ENCODE measurements at places on chromosomes 7 and 10.

DNA sequence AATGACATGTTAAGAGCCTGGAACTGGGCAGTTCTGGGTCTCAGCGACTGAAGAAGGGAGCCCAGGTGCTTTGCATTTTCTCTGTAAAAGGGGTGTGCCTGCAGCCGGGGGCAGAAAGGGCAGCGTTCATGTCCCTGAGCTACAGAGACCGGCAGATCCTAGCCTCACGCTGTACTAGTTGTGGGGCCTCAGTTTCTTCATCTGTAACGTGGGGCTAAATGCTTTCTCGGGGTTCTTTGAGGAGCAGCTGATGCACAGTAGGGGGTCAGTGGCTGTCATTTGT is 79.6 kb downstream of the NEURL1 start:
- DNase-seq = no peak

GRCh38 chr10:73758704-73759511 is 14.7 kb downstream of the SEC24C start:
- DNase-seq = no peak

GRCh38 chr7:113752289-113752688 is 166.5 kb downstream of the PPP1R3A start:
- no peak for DNase-seq

GRCh38 chr7:503575-504111 is 16.0 kb downstream of the PDGFA start:
- no peak for DNase-seq

DNA sequence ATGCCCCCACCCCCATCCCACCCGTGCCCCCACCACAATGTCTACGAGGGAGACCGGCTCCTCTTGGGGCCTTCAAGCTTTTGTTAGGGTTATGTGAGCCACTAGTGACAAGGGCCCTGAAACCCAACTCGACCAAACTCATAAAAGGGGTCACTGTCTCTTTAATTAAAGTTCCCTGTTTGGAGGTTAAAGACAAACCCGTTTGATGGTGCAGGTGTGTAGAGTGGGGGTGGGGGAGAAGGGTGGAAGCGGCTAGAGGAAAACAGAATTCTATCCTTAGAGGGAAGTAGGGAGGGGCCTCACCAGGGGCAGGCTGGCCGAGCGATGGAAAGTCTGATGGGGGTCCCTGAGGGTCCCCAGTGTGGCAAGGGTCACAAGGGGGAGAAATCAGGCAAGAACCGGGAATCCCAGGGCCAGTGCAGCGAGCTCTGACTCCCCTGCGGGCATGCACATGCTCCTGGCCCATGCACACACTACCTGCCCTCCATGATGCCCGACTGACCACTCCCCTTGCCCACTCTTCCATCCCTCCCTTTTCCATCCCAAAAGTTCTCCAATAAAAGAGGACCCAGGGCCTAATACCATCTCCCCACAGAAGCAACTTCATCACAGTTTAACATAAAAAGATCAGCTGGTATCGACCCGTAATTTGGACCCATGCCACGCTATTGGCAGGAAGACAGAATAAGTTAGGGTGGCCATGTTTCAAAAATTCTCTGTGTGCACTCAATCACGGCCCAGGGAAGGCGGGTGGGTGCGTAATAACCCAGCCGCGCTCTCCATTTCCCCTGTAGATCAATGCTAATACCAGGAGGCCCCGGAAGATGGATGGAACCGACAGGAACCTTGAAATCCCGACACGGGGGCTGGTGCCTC is 35.9 kb upstream of the SLF2 start:
- no peak for DNase-seq

DNA sequence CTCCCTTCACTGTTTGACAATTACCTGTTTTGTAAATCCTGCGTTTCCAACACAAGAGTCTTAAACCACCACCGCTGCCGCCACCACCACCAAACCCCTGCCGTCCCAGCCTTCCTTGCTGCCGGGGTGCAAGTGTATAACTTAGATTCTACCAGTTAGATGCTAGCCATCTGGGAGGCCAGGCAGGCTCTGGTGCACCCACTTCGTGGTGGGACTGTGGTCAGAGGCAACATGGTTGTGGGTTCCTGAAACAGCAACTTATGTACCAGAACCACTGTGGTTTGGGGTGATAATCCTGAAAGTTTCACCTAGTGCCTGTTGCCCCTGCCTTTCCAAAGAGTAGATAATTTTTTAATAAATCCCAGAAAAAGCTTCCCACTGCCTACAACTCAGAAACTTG is 510.5 kb downstream of the CCSER2 start:
- DNase-seq = no peak

- no peak for DNase-seq
These were observed 55.5 kb downstream of the PLXNA4 start for GRCh38 chr7:132520591-132521280.

DNA sequence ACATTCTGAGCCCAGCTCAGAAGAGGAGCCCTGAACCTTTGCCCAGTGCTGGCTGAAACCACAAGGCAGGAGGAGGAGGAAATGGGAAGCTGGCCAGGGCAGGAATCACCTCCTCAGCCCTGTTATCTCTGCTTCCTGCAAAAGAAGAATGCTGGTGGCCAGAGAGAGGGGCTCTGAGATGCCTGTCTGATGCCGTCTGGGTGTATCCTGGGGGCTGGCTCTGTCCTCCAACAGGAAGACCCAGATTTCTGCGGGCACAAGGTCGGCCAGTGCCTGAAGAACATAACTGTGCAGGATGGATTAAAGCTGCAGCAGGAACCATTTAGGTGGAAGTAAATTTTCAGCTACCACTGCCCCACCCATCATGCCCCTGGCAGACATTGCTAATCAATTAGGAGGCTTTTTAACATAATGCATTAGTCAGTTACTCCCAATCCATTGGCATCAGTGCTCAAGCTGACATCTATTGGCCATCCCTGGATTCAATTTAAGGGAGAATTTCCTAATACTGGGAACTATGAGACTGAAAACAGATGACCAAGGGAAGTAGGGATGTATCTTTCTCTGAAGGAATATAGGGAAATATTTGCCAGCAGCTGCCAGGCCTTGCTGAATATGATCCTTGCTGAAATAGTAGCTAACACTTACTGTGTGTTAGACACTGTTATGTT is 67.7 kb downstream of the COL13A1 start:
- DNase-seq = peak; percentile 88

DNA sequence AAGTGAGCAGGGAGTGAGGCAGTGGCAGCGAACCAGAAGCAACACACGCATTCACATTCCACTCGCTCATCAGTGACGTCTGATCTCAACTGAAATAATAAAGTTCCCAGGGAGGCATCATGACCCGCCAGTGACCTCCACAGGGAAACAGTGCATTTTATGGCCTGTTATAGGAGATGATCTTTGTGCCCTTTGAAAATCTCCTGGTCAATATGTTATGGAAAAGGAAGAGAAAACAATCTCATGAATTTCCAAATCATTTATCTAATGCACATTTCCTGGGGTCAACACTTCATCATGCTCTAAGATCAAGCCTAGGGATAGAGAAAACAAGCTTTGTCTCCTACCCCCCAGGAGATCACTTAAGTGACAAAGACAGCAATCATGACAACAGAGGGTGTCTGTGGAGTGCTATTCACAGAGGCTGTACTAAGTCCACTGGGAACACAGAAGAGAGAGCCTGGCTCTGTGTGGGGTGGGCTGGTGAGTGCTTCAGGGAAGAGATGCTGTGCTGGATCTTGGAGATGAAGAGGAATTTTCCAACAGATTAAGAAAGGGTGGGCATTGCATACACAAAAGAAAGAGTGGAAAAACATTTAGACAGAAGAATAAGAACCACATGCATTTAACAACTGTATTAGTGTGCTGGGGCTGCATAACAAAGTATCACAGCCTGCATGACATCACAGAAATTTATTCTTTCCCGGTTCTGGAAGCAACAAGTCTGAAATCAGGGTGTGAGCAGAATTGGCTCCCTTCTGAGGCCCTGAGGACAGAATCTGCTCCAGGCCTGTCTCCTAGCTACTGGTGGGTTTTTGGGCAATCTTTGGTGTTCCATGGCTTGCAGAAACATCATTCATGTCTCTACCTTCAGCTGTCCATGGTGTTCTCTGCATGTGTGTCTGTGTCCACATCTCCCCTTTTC is 613.9 kb upstream of the IGFBP3 start:
- peak; percentile 36 for DNase-seq

DNA sequence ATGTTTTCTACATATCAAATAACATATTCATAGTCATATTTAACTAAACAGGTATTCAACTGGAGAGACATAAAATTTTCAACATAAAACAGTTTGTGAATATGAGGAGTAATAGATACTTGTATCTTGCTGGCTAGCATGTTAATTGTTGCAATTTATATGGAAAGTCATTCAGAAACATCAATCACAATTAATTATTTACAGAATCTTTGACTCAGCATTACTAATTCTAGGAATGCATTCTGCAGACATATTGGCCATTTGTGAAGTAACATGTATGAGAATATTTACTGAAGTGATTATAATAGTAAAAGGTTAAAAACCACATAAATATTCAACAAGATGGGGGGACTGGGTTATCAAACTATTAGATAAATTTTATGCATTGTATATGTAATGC is 203.7 kb downstream of the TSPAN12 start:
- DNase-seq = no peak

GRCh38 chr10:12729885-12730284 is 271.6 kb downstream of the CCDC3 start:
- no peak for DNase-seq

GRCh38 chr7:46230298-46230989 is 309.4 kb upstream of the IGFBP3 start:
- DNase-seq = no peak

DNA sequence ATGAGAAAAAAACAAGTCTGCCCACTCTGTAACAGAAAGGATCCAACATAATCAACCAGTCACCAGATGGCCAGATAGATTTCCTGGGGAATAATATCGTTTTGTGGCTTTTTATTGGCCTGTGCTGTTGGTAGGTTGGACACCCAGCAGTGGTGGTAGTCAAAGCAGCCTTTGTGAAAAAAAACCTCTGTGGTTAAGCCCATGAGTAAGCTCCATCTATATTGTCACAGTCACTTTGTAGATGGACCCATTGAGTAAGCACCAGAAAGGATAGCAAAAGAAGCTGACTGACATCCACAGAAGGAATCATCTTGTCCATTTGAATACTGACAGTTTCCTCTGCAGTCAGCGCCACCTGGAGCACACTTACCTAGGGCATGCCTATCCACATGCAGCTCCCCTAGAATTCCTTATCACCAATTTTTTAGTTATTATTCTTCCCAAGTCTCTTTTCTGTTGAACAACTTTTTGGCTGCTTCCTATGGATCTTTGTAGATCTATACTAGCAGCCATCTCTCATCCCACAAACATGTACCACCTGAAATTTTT is 96.9 kb downstream of the IQUB start:
- DNase-seq = no peak

- peak; percentile 19 for DNase-seq
These were observed 105.9 kb upstream of the EEPD1 start for GRCh38 chr7:36047091-36047658.

GRCh38 chr7:40680657-40681056 is 545.9 kb downstream of the SUGCT start:
- DNase-seq = peak; percentile 16

GRCh38 chr10:11742779-11743298 is 657 bp downstream of the ECHDC3 start:
- DNase-seq = no peak
